ENCODE measurements at places on chromosomes 7 and 10. TPM values are rescaled to one million over a fixed set of nuclear protein-coding genes. Genes with fewer than 3 reads are reported as not detected.

Gene PAX2
- total RNA-seq: not detected

Gene GPR15LG
- not detected for total RNA-seq

Gene ITGB8
- 2.2 TPM for total RNA-seq

Gene JCAD
- total RNA-seq: 18.9 TPM

GRCh38 chr7:23490357-23491135 lies 20.3 kb upstream of the IGF2BP3 start:
- DNase-seq: peak; percentile 42
- no peaks in the 10 kb centered on the region for H3K4me1 ChIP-seq

GRCh38 chr7:125020801-125021200 lies 91.2 kb upstream of the POT1 start:
- no peak for DNase-seq
- H3K36me3 ChIP-seq: no peaks in the 10 kb centered on the region
- no peak overlapping the region for H3K4me3 ChIP-seq
- no peaks in the 10 kb centered on the region for H3K27me3 ChIP-seq
- H3K4me1 ChIP-seq: no peaks in the 10 kb centered on the region

GRCh38 chr10:24556750-24557742 lies 166.6 kb downstream of the ARHGAP21 start:
- H3K27me3 ChIP-seq: no peaks in the 10 kb centered on the region
- DNase-seq: no peak
- H3K4me3 ChIP-seq: no peak overlapping the region
- H3K27ac ChIP-seq: no peak overlapping the region
- H3K4me1 ChIP-seq: no peaks in the 10 kb centered on the region

DNA sequence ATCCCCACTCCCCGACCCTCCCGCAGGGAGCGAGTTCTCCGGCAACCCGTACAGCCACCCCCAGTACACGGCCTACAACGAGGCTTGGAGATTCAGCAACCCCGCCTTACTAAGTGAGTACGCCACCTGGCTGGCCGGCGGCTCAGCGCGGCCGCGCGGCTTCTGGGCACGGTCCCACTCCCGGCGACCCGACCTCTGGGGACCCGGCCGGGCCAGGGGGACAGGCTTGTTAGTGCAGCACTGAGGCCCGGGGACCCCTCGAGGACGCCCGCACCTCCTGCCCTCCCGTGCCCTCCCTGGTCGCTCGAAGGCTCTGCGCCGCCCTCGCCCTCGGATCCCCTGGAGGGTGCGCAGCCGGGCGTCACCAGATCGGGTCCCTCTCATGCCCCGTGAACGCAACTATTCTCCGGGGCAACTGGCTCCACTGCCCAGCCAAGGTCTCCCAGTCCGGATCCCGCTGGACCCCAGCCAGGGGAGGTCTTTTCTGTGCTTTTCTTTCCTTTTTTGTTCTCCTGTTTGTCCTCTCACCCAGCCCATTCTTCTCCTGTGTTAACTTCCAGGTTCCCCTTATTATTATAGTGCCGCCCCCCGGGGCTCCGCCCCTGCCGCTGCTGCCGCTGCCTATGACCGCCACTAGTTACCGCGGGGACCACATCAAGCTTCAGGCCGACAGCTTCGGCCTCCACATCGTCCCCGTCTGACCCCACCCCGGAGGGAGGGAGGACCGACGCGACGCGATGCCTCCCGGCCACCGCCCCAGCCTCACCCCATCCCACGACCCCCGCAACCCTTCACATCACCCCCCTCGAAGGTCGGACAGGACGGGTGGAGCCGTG lies 81.8 kb downstream of the PAX2 start:
- H3K27ac ChIP-seq: no peak overlapping the region
- no peak for DNase-seq
- H3K4me3 ChIP-seq: peak overlapping the region; percentile 45
- peaks cover 98% of the 10 kb centered on the region for H3K27me3 ChIP-seq

DNA sequence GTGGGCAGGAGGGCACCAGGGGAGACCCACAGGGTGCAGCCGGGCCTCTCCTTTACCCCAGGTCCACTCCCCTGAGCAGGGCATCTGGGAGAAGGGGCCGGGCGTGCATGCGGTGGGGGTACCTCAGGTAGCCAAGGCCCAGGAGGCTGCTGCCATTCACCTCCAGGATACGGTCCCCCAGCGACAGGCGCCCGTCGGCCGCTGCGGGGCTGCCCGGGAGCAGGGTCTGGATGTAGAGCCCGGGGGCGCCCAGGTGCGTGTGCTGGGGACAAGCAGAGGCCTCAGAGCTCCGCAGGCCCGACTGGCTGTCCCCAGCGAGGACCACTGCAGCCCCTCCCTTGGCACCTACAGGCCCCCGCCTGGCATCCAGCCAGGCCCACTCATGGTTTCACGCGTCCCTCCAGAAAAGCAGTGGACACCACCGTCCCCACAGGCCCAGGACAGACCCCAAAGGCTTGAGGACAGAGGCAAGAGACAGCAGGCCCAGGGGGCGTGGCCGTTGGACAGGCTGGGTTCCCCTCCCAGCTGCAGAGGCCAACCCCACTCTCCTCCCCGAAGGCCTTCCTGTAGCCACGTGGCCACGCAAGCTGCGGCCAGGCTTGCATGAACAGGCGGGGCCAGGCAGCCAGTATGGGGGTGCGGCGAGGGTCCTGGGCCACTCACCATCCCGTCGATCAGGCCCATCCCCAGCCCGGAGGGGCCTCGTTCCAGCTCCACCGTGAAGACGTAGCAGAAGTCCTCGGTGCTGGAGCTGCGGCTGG lies 24.3 kb downstream of the AP5Z1 start:
- peaks cover 11% of the 10 kb centered on the region for H3K4me1 ChIP-seq
- no peaks in the 10 kb centered on the region for H3K27me3 ChIP-seq
- H3K36me3 ChIP-seq: no peaks in the 10 kb centered on the region
- peak; percentile 60 for DNase-seq
- peak overlapping the region; percentile 10 for H3K27ac ChIP-seq
- no peak overlapping the region for H3K4me3 ChIP-seq

DNA sequence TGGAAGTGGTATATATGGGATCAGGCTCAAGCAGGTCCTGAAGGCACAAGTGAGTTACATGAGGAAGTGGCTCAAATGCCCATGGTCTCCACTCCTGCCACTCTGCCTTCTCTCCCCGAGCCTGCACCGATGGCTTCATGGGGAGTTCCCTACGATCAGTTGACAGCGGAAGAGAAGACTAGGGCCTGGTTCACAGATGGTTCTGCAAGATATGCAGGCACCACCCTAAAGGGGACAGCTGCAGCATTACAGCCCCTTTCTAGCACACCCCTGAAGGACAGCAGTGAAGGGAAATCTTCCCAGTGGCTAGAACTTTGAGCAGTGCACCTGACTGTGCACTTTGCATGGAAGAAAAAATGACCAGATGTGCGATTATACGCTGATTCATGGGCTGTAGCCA lies 95.3 kb downstream of the HOXA1 start:
- no peaks in the 10 kb centered on the region for H3K36me3 ChIP-seq
- H3K4me1 ChIP-seq: no peaks in the 10 kb centered on the region
- DNase-seq: no peak
- H3K4me3 ChIP-seq: no peak overlapping the region
- no peaks in the 10 kb centered on the region for H3K27me3 ChIP-seq

DNA sequence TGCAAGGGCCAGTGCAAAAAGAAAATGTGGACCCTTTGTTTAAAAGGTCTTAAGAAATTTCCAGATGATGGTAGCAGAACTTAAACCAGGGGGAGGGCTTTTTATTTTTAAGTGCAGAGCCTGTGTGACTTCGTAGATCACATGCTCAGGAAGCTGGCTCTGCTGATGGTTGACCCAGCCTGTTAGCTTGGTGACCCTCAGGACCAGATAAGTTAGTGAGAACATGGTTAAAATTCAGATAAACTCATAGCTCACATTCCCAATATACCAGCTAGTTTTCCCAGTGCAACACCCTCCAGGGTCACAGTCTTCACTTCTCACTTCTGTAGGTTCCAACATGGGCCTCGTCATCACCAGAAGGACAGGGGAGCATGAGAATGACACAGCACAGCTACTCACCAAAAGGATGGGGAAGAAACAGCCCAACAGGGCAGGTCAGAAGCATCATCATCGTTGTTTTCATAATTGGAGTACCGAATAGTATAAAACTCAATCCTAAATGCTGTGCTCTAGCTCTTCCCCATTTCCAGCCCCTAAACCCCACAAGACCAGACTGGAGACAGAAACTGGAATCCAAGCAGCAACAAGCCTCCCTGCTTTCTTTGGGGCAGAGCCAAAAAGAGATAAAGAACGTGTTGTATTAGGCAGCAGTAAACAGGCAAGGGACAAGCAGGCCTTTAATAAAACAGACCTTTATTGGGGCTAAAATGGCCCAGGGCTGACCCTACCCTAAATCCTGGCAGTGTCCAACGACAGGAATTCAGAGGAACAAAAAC lies 102.2 kb upstream of the ANKRD1 start:
- peak; percentile 24 for DNase-seq
- peaks cover 36% of the 10 kb centered on the region for H3K4me1 ChIP-seq
- no peak overlapping the region for H3K4me3 ChIP-seq
- no peaks in the 10 kb centered on the region for H3K27me3 ChIP-seq
- H3K36me3 ChIP-seq: no peaks in the 10 kb centered on the region

- no peak for DNase-seq
- no peaks in the 10 kb centered on the region for H3K36me3 ChIP-seq
- H3K4me1 ChIP-seq: peaks cover 60% of the 10 kb centered on the region
- H3K4me3 ChIP-seq: no peak overlapping the region
Observed at GRCh38 chr10:10818082-10818481, 199.6 kb upstream of the CELF2 start.

- no peaks in the 10 kb centered on the region for H3K27me3 ChIP-seq
- no peaks in the 10 kb centered on the region for H3K36me3 ChIP-seq
- no peak overlapping the region for H3K4me3 ChIP-seq
- H3K4me1 ChIP-seq: no peaks in the 10 kb centered on the region
Observed at GRCh38 chr10:49458869-49459268, 63.0 kb upstream of the DRGX start.

DNA sequence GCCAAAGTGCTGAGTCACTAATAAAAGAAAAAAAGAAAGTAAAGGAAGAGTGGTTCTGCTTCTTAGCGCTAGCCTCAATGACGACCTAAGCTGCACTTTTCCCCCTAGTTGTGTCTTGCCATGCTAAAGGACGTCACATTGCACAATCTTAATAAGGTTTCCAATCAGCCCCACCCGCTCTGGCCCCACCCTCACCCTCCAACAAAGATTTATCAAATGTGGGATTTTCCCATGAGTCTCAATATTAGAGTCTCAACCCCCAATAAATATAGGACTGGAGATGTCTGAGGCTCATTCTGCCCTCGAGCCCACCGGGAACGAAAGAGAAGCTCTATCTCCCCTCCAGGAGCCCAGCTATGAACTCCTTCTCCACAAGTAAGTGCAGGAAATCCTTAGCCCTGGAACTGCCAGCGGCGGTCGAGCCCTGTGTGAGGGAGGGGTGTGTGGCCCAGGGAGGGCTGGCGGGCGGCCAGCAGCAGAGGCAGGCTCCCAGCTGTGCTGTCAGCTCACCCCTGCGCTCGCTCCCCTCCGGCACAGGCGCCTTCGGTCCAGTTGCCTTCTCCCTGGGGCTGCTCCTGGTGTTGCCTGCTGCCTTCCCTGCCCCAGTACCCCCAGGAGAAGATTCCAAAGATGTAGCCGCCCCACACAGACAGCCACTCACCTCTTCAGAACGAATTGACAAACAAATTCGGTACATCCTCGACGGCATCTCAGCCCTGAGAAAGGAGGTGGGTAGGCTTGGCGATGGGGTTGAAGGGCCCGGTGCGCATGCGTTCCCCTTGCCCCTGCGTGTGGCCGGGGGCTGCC lies at the start of gene IL6:
IL6 (plus strand) TSS at position 294 of the 807 bp plus-strand sequence; CDS start at position 357, 63 bp downstream.
- DNase-seq: peak; percentile 89
- peaks cover 48% of the 10 kb centered on the region for H3K4me1 ChIP-seq
- peak within 1 kb of the TSS; percentile 83 for H3K27ac ChIP-seq
- H3K36me3 ChIP-seq: no peaks in the 10 kb centered on the region

- H3K4me1 ChIP-seq: peaks cover 16% of the 10 kb centered on the region
- DNase-seq: peak; percentile 4
- peak overlapping the region; percentile 11 for H3K27ac ChIP-seq
- no peaks in the 10 kb centered on the region for H3K27me3 ChIP-seq
Observed at GRCh38 chr7:87628780-87629569, 777 bp downstream of the RUNDC3B start.

DNA sequence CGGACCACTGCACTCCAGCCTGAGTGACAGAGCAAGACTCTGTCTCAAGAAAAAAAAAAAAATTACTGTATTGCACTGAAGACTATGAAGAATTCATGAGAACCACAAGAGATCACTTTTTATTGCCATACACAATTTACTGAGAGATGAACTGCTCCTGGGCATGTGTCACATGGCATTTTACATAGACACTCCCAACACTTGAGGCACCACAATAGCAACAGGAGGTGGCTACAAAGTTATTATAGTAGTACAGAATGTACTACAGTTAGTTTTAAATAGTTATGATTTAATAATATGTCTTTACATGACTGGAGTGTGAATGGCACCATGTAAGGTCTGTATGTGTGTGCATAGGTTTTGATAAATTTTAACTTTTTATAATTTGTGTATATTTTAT lies 70.6 kb downstream of the KMT2E start:
- H3K27me3 ChIP-seq: no peaks in the 10 kb centered on the region
- DNase-seq: no peak
- no peak overlapping the region for H3K4me3 ChIP-seq
- H3K27ac ChIP-seq: no peak overlapping the region

DNA sequence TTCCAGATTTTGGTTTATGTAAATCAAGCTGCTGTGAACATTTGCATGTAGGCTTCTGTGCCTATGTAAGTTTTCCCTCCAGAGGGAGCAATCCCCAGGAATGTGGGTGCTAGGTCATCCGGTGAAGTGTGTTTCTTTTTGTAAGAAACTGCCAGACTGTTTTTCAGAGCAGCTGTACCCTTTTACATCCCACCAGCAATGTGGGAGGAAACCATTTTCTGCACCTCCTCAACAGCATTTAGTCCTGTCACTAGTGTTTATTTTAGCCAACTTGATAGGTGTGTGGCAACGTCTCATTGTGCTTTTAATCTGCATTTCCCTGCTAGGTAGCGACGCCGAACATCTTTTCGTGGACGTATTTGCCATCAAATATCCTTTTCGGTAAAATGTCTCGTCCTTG lies 395.7 kb upstream of the FOXK1 start:
- no peaks in the 10 kb centered on the region for H3K36me3 ChIP-seq
- H3K27me3 ChIP-seq: no peaks in the 10 kb centered on the region
- no peak for DNase-seq

GRCh38 chr7:48416327-48416908 lies 245.2 kb downstream of the ABCA13 start:
- H3K4me3 ChIP-seq: no peak overlapping the region
- H3K27me3 ChIP-seq: no peaks in the 10 kb centered on the region
- no peak overlapping the region for H3K27ac ChIP-seq
- H3K4me1 ChIP-seq: no peaks in the 10 kb centered on the region

DNA sequence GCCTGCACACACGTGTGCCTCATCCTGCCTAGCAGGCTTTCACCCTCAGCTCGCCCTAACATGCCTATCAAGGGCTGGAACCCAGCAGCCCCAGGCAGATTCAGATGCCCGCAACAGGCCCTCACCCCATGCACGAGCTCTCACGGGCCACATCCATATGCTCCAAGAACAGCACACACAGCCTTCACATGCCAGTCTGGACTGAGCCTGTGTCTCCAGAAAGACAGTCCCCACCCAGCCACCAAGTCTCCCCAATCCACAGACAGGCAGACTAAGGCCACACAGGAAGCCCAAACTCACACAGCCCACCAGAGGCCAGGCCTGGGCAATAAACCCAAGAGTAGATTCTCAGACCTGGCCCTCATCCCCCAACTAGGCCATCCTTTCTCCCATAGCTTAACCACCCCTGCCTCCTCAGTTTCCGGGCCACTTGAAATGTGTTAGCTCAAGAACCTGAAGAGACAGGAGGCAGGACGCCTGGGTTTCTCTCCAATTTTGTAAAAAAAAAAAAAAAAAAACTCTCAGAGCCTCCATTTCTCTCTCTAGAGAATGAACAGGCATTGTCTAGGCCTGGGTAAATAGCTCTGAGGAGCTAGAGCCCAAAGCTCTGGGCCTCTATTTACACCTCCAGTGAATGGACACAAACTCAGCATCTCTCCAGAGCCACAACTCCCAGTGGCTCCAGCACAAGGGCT lies 6.8 kb downstream of the LDB1 start:
- H3K4me1 ChIP-seq: peaks cover 55% of the 10 kb centered on the region
- H3K36me3 ChIP-seq: peaks cover 15% of the 10 kb centered on the region
- H3K27ac ChIP-seq: peak overlapping the region; percentile 96
- DNase-seq: no peak
- peak overlapping the region; percentile 74 for H3K4me3 ChIP-seq
